ENCODE measurements at places on chromosomes 2 and 18. TPM values are rescaled to one million over a fixed set of nuclear protein-coding genes. Genes with fewer than 3 reads are reported as not detected.

- DNase-seq = no peak
These were observed 25.5 kb downstream of the GYPC start for GRCh38 chr2:126681505-126681904.

The SH2D6 gene
- 0.44 TPM for total RNA-seq

DNA sequence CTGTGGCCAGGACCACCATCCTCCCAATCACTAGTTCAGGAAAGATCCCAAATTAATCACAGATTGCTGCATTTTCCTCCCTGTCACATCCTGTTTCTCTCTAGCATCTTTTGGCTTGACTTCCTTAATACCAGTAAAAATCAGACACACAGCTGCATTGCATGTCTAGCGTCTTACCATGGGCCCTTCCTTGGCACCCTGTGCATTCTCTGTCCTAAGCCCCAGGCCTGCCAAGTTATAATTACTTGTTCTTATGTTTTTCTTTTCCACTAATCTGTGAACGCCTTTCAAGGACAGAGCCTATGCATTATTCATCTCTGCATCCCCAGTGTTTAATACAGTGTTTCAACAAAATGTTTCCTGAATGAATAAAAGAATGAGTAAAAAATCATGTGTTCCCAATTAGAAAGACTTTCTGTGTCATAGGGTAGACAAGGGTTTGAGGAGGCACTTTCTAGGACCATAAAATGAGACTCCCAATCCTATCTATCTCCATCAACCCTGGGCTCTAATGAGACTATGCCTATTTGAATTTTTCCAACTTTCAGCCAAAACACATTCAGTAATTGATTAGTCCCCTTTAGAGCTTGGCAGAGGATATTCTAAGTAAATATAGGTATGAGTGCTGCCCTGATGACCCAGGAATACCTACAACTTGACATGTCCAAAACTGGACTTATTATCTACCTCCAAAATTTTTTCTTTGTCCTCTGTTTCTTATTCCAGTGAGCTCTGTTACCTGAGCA lies 10.3 kb upstream of the NT5C1B start:
- no peak for DNase-seq

GRCh38 chr2:233991196-233991595 lies 59.3 kb upstream of the SPP2 start:
- DNase-seq = no peak

The FAM124B gene
- total RNA-seq = not detected

DNA sequence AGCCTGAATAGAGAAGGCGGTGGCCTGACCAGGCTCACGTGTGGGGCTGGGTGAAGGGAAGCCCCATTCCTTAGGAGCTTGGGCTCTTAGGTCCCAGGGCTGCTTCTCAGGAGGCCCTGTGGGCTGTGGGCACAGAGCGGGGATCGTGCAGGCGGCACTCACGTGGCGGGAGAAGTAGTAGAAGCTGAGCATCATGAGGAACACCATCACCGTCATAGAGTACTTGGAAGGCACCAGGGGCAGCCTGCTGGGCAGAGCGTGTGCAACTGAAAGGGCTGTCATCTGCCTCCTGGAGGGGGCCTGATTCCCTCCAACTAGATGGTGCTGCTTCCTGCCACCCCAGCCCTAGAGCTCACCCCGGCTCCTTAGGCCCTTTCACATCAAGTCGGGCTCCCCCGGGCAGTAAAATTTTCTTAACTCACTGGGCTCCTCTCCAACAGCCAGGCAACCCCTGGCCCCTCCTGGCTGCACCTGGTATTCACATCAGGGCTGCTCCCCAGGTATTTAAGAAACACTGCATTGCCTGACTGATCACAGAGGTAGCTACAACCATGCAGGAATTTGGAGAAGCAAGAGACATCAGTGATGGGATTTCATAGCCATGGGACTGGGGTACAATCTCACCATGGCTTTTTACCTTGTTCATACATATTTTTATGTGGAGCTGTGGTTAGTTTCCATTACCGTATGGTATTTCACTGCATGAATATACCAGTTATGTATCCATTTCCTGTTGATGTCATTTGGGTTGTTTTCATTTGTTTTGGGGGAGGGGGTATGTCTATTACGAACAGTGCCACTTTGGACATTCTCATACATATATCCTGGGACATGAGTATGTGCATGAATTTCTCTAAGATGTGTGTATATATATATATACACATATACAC lies 32.9 kb downstream of the CENPO start:
- no peak for DNase-seq

DNA sequence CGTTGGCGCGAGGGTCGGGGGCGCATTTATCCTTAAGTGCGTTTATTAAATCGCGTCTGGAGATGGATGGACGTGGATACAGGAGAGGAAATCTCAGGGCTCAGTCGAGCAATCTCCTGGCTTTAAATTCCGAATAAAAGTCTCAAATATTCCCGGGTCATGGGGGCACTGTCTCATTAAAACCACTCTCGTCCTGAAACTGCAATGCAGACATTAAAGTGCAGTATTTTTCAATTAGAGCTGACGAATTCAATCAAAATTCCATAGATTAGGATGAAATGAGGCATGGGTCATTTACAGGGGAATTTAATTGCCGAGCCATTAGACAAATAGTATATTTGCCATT lies 10.7 kb upstream of the GBX2 start:
- DNase-seq = no peak

The CAPN13 gene
- not detected for total RNA-seq

The PSMD1 gene
- total RNA-seq = 37.6 TPM

The PROM2 gene
- total RNA-seq = 0.43 TPM

DNA sequence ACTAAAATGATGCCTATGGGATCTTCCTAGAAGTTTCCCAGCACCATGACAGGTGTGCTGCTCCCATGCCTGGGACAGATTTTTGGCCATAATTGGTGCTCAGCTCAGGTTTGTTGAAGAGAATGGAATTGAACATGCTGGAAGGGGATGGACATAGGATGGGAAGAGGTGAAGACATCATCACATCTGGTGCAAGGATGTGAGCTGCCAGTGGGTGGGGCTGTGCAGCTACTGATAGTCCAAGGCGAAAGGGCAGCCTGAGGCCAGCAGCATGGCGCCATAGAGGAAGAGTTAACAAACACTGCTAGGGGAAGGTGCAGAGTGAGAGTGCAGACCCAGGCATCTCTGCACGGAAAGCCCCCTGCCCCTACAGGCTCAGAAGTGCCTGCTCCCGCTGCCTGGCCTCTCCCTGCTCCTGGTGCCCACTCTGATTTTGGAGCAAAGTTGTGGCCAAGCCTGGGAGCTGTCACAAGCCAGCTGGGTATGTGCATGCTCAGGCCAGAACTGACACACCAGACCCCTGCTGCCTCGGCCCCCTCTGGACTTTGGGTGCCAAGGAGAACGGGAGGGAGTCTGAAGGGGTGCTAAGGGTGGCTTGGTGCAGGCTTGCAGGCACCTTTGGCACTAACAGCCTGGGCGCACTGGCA lies 178.6 kb downstream of the ZBTB7C start:
- DNase-seq = peak; percentile 36

DNA sequence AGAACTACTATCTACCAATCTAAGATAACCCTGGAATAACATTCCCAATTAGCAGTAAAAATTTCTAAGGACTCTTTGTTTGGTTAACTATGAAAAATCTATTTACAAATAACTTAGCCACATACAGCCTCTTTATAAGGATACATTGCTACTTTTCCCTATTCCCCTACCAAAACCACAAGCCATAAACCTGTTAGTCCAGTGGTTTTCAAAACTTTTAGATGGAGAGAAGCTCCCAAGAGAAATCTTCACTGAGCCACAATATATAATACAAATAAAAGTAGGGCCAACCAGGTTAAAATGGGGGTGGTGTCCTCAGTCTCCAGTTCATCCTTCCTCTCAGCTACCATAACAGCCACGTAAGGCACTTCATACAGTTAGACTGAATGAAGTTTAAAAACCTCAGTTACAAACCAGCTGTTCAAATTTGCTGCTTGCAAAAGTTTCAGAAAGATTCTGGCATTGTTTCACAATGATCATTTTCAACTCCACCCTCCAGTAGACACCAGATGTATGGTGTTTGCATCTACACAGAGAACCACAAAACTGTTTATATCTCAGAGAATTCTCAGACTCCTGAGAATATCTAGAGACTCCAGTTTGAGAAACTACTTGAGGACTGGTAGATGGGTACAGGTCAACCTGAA lies 26.0 kb downstream of the SOS1 start:
- no peak for DNase-seq

- no peak for DNase-seq
These were observed 1.3 kb downstream of the MOB4 start for GRCh38 chr2:197517150-197517549.

DNA sequence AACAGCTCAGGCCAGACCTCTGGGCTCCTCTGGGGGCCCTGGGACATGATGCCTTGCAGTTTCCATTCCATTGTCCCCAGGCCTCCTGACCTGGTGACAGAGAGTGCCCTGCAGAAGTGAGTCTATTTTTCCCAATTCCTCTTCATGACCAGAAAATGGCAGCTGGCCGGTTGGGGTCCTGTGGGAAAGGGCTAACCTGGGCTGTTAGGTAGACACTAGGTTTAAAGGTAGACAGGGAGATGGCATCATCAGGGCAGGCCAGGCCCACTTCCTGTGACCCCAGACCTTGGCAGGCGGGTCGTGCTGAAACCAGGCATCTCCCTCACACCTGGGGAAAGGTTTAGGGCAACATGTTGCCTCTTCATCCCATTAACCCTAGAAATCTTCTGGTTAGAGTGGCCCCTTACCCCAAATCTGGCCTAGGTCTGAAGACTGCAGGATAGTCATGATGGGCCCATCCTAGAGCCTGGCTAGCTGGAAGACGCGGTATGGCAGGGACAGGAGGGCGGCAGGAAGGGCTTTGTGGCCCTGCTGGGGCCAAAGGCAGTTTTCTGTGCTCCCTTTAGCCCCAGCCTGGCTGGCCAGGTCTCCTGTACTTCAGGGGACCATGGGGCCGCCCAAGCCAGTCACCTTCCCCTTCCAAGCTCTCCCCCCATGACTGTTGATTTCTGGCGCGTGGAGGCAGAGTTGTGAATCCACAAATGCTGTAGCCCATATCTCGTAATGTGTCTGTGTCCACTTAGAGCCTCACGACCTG lies 10.1 kb downstream of the POMC start:
- no peak for DNase-seq

DNA sequence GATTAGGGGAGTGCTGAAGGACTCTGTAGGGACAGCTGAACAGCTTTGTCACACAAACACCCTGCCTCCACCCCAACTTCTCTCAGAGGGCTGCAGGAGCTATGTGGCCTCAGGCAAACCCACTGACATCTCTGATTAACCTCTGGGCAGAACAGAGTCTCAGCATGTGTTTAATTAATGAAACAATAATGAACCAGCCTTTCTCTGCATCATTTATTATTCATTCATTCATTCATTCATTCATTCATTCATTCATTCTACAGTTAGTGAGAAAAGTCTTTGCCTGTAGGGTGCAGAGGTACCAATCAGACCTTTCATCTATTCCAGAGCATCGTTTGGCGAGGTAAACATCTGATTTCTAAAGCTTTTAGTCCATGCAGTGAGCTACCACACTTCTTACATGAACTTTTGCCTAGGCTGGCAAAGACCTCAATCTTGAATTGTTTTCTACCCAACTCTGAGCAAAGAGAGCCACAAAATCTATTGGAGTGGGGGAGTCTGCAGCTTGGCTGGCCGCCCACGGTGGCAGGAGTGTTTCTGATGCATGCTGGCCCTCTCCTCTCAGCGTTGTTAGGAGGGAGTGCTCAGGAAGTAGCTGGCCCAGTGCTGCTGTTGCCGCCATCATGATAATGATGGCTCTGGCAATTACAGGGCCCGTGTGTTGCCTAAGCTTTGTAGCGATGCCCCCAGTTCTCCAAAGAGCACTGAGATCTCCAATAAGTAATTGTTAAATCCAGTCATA lies 198.9 kb downstream of the SMAD7 start:
- DNase-seq = no peak

GRCh38 chr2:64359892-64360657 lies 93.9 kb upstream of the LGALSL start:
- peak; percentile 88 for DNase-seq

- DNase-seq = peak; percentile 68
These were observed 30.8 kb downstream of the C18orf54 start for GRCh38 chr18:54388203-54389142.

DNA sequence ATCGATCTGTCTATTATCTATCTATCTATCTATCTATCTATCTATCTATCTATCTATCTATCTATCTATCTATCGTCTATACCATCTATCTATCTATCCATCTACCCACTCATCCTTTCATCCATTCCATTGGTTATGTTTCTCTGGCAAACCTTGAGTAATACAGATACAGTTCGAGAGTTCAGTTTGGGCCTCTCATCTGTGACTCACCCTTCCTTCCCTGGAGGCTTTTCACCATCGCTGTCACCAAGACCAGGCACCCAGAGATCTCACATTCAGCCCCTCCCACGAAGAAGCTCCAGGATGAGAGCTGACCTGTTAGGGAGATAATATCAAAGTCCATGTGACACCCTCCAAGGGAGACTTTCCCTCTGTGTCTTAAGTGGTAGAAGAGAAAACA lies 164.1 kb upstream of the CELF4 start:
- DNase-seq = no peak

DNA sequence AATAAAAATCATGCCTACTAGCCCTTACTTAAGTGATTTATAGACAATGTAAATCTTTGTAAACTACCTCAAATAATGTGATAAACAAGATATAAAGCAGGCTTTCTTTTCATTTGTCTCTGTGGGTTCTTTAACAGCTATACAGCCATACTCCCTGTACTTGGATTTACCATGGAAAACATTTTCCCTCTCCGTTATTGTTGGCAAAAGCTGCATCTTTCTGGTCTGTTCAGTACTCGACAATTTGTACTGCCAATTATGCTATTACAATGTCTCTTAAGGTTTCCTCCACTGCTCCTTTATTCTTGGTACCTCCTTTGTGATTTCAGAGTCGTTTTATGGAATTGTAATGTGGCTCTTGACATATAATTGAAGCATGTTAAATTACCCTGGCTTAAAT lies 426.3 kb upstream of the PKDCC start:
- DNase-seq = no peak

GRCh38 chr18:21450913-21451312 lies 149.6 kb downstream of the ESCO1 start:
- no peak for DNase-seq

DNA sequence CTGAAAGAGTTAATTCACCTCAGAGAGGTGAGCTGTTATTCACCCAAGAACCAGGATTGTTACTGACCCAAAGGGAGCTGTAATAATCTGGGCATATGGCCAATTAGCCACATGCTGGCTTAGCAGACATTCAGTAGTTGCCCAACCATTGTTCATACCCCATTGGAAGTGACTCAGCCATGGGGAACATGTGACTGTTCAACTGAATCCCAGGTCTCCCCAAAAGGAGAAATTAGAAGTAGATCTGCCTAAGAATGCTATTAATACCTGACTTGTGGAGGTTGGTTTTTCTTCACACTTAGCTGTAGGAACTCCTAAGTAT lies 272.6 kb upstream of the UBE2E3 start:
- peak; percentile 44 for DNase-seq

DNA sequence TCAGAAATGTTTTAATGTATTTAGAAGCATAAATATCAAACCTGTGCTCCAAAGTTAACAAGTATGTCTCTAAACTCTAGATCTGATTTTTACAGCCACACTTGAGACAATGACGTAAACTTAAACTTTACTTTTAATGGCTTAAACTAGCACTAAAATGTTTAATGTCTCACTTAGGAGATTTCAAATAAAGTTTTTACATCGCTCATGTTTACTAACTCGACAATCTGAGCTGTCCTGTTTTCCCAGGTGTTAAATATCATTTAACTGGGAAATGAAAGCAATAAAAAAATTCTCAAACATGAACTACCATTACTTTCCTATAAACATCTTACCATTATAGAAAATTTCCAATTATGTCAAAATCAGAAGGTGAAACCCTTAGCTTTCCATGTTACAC lies 70.2 kb upstream of the FAM124B start:
- no peak for DNase-seq
